NCI-H1105 treated with DMSO at 0.1 percent for 48 hours (cell line): ENCODE measurements at places on chromosomes 5 and 9.

- DNase-seq, result no peak
Measured at GRCh38 chr5:154410786-154411185, 35.0 kb upstream of the SAP30L start.

GRCh38 chr5:67197536-67197935 is 937 bp upstream of the CD180 start:
- no peak for DNase-seq

DNA sequence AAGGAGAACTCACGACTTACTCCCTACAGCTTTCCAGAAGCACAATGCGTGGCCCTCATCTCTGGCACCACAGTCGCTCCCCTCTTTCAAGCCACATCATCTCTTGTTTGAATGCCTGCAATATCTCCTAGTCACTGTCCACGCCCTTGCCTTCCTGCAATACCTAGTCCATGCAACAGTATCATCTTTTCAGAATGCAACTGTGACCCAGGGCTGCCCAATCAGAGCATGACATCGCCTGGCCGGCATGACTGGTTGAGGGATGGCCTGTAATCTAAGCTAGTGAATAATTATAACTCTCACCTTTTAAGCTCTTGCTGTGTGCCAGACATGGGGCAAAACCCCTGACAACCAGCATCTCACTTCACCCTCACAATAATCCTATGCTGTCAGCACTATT is 52.5 kb upstream of the CPEB4 start:
- no peak for DNase-seq

DNA sequence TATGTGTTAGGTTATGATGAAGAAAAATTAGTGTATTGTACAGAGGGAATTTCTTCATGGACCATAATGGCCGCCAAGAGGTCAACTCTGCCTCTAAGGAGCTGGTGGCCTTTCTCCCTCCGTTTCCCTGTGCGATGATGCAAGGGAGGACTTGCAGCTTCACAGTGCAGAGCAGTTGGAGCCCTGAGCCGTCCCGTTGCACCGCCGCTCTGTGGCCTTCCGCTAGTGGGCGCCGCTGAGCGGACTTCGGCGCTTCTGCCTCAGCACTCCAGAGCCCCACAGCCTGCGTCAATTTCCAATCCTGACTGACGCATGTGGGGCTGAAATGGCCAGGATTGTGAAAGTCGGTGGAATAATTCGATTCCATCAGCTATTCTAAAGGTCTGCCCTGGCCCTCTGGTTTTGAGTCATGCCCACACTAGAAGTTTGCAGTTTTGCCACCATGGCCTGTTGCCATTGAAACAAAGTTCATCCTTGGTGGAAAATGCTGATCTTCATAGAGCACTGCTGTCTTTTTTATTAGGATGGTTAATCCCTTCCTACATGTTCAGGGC is 22.7 kb upstream of the LECT2 start:
- DNase-seq, result no peak

DNA sequence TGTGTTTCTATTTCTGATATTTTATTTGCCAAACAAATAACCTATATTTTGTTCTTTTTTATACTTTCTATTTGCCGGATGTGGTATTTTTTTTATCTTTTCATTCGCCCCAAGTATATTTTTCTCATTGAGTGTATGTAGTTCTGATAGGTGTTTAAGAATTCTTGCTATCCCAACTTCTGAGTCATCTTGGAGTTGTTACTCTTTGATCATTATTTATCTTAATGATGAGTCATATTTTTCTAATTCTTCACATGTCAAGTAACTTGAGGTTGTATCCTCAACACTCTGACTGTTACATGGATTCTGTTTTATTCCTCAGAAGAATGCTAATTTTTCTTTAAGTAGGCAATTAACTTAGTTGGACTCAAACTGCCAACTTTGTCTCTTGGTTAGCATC is 498.1 kb downstream of the TLE1 start:
- DNase-seq, result no peak

DNA sequence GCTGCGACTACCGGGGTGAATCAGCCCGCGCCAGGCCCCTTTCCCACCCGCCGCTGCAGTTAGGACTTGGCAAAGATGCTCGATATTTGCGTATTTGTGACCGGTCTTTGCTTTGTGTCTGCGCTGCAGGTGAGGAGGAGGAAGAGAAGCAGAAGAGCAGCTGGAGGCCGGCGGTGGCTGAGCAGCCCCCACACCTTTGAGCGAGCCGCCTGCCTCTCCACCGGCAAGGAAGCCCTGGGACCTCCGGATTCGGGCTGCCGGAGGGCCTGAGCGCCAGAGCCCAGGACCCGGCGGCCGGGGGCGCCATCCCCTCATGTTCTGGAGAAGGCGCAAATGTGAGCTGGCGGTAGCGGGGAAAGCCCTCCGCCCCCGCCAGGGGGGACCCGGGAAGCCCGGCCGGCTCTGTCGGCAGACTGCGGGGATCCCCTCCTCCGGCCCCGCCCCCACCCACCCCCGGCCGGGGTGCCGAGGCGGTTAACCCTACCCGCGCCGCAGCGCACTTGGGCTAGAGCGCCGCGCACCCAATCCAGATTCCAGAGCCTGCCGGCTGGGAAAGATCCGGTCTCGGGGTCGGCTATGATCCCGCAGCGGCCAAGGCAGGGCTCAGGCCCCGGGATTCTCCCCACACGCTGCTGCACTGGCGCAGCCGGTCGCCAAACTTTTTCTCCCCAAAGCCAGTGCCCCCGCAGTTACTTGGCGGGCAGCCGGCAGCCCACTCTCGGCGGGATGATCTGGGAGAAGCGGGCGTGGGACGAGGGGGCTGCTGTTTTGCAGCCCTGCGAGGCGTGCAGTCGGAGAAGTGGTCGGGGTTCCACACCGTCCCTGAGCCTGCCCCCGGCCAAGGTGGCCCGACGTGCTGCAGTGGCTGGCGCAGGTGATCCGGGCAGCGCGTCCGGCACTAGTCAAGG is 800 bp upstream of the KCNN2 start:
- peak; percentile 50 for DNase-seq

GRCh38 chr9:108158236-108158995 is 668.8 kb upstream of the KLF4 start:
- no peak for DNase-seq

GRCh38 chr5:36105819-36106218 is 39.1 kb upstream of the UGT3A2 start:
- DNase-seq, result no peak
